Thymus (tissue), 14 donors: ENCODE measurements at places on chromosomes 7 and 10. TPM values are rescaled to one million over a fixed set of nuclear protein-coding genes. Genes with fewer than 3 reads are reported as not detected.

- DNase-seq, result no peak
These were observed 89.8 kb downstream of the TCERG1L start for GRCh38 chr10:131221632-131222277.

GRCh38 chr10:60237977-60238758 is 151.5 kb downstream of the ANK3 start:
- peak; percentile 33 for DNase-seq

Gene BRAF
- 11.0 TPM for polyA plus RNA-seq

GRCh38 chr7:135964274-135964673 is 12.9 kb downstream of the MTPN start:
- no peak for DNase-seq

DNA sequence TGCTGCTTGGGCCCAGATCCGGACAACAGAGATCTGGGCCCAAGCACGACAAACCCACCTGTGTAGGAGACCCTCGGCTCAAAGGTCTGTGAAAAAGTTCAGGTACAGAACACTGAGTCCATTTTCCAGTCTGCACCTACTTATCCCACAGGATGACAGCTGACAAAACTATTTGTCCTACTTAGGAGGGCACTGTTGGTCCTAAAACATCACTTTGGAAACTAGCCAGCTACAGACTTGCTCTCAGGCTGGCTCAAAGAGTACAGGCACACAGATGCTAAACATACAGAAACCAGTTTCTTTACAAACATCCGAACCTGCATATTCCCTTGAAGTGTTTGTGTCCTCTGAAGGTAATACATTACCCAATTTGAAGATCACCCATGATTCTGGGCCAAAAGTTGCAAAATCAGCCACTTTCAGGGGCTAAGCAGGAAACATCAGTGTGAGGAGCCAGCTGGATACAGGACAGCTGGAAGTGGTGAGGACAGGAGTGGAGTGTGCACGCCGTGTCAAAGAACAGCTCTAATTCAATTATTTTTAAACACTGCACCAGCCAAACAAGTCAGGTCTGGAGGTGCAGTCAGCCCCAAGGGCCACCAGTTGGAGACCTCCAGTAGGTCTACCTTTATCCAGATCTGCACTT is 88.5 kb downstream of the NOC3L start:
- DNase-seq, result no peak

Gene OGDHL
- 1.9 TPM for polyA plus RNA-seq

DNA sequence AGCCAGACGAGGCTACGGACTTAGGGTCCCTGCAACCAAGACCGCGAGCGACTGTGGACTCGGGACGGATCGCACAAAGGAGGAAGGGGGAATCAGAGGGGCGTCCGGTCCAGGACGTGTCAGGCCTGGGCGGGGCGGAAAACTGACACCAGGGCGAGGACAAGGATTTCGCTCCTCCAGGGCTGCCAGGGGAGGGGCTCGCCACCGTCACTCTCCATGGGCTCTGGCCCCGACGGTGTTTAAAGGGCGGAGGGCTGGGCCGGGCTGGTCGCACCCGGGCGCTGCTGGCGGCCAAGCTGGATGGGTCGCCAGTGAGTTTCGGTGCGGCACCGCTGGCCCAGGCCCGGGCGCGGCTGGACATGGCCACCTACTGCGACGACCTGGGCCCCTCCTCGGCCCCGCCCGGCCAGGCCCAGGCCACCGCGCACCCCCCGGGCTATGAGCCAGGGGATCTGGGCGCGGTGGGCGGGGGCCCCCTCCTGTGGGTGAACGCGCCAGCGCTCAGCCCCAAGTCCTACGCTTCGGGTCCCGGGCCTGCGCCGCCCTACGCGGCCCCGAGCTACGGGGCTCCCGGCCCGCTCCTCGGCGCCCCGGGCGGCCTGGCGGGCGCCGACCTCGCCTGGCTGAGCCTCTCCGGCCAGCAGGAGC is at the start of gene FOXI2:
TSS of gene FOXI2 (plus strand) at position 271 of the 648 bp plus-strand sequence. CDS start at position 360, 89 bp downstream.
- DNase-seq, result no peak

Gene FAM25C
- not detected for polyA plus RNA-seq

Gene GARIN1A
- 1.4 TPM for polyA plus RNA-seq

DNA sequence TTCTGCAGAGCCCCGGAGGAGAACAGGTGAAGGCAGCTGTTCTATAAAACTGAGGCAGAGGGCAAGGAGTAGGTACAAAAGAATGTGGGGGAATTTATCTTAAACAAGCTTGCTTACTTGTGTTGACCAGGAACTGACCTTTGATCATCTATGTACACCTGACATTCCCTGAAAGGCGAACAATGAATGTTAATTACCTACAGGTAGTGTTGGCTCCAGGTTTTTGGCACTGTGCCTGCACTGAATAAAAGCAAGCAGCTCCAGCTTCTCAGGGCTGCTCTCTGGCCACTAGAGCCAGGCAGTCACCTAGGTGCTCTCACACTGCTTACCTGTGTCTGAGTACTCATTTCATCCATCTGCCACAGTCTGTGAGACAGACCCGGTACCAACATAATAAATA is 87.0 kb downstream of the RAPGEF5 start:
- no peak for DNase-seq

DNA sequence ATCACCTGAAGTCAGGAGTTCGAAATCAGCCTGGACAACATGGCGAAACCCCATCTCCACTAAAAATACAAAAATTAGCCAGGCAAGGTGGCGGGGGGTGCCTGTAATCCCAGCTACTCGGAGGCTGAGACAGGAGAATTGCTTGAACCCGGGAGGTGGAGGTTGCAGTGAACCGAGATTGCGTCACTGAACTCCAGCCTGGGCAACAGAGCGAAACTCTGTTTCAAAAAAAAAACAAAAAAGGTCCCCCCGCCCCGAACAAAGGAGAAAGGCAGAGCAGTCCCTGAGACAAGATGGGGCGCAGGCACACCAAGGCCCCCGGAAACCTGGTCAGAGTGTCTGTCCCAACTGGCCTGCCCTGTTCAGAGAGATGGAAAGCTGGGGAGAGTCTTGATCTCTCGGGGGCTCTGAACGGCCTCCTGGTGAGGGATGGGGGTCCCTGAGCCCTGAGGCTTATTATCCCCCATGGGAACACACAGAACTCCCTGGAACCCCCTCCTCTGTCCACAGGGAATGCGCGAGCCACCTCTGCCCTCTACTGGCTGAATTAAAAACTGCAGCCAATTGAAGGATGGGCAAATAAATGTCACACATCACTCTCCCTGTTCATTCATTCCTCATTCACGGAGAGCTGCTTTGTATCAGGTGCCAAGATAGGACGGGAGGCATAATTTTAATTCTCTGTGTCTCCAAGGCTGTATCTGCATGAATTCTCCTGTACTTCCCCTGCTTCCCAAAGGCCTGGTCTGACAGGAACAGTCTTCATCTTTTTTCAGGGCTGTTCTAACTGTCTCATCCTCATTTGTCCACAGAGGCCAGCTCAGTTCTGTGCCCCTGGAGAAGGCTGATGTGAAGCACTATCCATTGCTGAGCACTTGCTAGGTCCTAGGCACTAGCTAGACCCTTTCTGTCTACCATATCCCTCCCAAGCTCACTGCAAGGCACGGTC is 28.9 kb downstream of the MAT1A start:
- DNase-seq, result peak; percentile 21

Gene STMP1
- 60.1 TPM for polyA plus RNA-seq

Gene INMT
- polyA plus RNA-seq, result 2.5 TPM

DNA sequence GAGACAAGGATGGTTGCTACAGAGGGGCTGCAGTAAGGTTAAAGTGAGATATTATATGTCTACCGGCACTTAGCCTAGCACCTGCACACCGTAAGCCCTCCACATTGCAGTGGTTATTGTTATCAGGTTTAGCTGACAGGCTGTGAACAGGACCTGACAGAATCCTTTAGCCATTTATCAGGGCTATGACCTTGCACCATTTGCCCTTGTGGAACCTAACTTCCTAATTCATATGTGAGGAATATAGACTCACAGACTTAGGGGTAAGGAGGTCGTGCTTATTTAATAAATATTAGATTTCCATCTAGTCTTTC is 10.1 kb downstream of the NCOA4 start:
- no peak for DNase-seq

DNA sequence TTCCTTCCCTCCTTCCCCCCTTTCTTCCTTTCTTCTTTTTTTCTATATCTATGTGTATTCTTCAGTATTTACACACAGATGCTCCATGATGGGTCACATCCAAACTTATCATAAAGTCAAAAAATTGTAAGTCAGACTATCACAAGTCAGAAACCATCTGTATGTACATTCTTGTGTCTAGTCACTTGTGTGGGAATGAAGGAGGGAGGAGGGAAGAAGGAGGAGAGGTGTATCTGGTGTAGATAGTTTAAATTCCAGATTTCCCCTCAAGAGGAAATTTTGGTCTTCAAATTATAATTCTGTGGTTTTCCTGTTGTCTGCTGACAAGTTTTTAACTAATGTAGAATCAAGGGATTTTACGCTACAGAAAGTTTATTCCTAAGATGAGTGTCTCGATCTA is 287.2 kb downstream of the ETV1 start:
- no peak for DNase-seq

DNA sequence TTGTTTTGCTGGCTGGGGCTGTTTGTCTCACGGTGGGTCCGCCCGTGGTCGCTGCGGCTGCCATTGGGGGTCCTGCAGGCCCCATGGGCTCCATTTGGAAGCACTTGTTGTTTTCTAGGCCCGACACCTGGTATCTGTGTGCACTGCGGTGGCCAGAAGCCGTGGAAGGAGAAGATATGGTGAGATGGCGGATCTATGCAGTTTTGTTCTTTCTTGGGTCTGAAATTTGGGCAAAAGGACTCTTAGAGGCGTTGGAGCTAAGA is 109.5 kb upstream of the SHH start:
- no peak for DNase-seq

- DNase-seq, result no peak
These were observed 12.0 kb upstream of the KCNMA1 start for GRCh38 chr10:77649333-77650331.

Gene CLRN3
- polyA plus RNA-seq, result 0.23 TPM

DNA sequence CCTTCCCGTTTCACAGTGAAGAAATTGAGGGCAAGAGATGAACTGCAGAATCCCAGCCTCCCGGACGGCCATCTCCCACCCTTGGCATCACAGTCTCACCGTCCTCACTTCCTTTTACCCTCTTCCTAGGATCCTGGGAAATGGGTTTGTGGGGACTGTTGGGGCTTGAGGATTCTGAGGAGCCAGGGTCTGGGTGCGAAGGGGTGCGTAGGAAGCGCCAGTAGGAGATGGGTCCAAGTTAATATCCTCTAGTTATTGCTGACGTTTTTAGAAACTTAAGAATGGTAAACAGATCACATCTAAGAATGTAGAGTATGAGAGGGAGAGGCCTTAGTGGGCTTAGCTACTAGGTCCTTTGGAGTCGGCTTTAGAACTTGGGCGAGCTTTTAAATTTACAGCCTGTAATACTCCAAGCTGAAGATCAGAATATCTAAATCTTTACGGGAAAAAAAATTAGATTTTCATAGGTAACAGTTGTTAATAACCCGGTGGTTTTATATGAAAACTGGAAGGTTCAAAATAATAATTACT is 696 bp downstream of the MALSU1 start:
- DNase-seq, result no peak

Gene H2BK1
- 0.25 TPM for polyA plus RNA-seq

DNA sequence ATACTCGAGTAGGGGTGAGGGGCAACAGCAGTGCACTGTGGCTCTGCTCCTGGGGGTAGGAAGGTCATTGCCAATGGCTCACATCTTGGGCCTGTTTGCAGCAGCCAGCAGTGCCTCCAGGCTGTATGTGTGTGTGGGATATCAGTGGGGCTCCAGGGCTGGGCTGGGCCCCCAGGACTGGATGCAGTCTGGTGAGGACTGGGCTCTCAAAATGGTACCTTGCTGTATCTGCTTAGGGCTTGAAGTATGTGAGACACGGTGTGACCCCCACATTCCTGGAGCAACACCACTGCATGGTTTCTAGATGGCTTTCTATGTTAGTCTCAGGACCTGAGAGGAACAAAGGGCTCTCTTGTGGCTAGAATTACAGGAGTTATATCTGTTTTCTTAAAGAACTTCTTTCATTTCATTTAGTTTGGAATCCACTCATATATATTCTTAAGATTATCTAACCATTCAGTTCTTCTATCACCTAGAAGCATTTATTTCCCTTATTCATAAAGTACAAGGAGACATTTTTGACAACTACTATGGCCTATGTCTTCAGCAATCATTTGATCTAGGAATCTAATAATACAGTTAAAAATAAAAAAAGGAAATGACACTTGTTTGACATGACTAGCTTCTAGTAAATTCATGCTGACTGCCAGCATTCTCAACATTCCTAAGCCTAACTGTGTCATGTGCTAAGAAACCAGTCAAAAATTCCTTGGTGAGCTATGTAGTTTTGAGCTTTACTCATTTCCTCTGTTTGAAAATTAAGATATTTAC is 443.2 kb upstream of the SEMA3A start:
- no peak for DNase-seq

- no peak for DNase-seq
These were observed 324.9 kb downstream of the PARD3 start for GRCh38 chr10:34489973-34490745.

GRCh38 chr10:129850316-129850715 is 113.8 kb downstream of the EBF3 start:
- no peak for DNase-seq

Gene MBLAC1
- polyA plus RNA-seq, result 2.0 TPM

- DNase-seq, result no peak
These were observed 122.2 kb upstream of the LRGUK start for GRCh38 chr7:134004829-134005505.
